Stimulated activated CD4-positive, alpha-beta T cell treated with anti-CD3 and anti-CD28 coated beads, Interleukin-15, amount 100 ng/mL, for 1 hour (primary cell): ENCODE measurements at places on chromosomes 2 and 18.
A peak's percentile ranks its signal among the peaks of the same experiment; 100 is the strongest.

GRCh38 chr2:226892729-226893128 lies 56.9 kb downstream of the RHBDD1 start:
- DNase-seq: no peak

GRCh38 chr2:62118160-62118559 lies 77.8 kb upstream of the B3GNT2 start:
- no peak for DNase-seq

DNA sequence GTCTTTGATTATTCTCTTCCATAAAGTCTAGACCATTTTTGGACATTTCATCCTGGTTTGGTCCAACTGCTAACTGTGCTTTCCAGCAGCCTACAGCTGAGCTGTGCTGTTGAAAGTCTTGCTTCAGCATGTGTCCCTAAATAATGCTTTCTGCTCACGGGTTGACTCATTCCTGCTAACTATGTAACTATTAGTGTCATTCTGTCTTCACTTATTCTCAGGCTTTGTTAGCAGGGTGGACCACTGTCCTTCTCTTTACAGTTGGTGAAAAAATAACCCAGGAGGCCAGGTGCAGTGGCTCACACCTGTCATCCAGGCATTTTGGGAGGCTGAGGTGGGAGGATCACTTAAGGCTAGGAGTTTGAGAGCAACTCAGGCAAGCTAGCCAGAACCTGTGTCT lies 8.9 kb downstream of the ADAM23 start:
- no peak for DNase-seq

- DNase-seq: no peak
These were observed 87.0 kb upstream of the CERS6 start for GRCh38 chr2:168369031-168369430.

GRCh38 chr2:40372283-40372985 lies 79.5 kb downstream of the SLC8A1 start:
- no peak for DNase-seq

- DNase-seq: no peak
These were observed 11.6 kb downstream of the TRAF3IP1 start for GRCh38 chr2:238331916-238332315.

GRCh38 chr2:233407771-233408181 lies 53.5 kb downstream of the DGKD start:
- DNase-seq: no peak

DNA sequence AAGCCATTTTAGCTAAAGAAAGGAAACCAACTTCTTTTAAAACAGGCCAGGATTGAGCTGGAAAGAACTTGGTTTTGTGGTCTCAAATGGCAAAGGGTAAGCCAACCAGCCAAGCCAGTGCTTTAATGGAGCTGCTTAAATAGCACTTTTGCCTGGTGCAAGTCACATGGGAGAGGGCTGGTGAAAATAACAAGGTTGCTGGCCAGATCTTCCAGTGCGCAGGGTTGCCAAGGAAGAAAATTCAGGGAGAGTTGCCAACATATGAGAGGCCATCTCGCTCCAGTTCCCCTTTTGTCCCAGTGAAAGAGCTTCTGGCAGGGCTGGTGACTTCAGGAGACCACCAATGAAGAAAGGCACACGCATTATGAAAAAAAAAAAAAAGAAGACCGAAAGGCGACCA lies 57.3 kb downstream of the IRS1 start:
- no peak for DNase-seq

- DNase-seq: no peak
These were observed 4.4 kb upstream of the USP40 start for GRCh38 chr2:233571001-233571400.

DNA sequence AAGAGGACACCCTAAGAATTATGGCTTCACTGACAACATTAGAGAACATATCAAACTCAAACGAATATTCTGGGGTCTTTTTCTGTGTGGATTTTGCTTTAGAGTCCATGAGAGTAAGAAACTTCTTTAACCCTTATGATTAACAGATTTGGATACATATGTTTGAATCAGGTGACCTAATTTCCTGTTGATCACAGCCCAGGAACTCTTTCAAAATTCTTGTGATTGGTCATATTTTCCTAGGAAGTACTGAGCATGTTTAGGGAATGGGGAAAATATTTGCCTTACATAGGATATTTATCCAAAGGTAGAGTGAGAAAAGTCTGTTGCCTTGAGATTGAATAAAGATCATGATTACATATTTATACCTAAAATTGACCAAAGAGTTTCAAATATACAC lies 160.0 kb downstream of the KCNH7 start:
- DNase-seq: no peak

- no peak for DNase-seq
These were observed 6.6 kb downstream of the SOCS6 start for GRCh38 chr18:70295192-70296188.

DNA sequence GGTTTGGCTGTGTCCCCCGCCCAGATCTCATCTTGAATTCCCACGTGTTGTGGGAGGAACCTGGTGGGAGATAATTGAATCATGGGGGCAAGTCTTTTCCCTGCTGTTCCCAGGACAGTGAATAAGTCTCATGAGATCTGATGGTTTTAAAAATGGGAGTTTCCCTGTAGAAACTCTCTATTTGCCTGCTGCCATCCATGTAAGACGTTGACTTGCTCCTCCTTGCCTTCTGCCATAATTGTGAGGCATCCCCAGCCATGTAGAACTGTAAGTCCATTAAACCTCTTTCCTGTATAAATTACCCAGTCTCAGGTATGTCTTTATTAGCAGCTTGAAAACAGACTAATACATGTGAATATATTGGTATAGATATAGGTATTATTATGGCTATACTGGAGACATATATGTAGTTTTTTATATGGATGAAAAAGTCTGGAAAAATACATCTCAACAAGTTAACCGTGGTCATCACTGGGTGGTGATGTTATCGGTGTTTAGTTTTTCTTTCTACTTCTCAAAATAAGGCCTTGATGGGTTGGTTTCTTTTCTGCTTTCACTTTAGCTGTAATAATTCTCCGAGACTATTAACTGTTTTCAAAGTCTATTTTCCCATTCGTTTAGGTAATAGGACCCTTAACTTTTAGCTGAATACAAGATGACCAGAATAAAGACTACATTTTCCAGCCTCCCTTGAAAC lies 39.1 kb upstream of the NCOA1 start:
- no peak for DNase-seq

GRCh38 chr18:22694954-22695353 lies 238.2 kb upstream of the RBBP8 start:
- no peak for DNase-seq

GRCh38 chr2:83143946-83144345 lies 1315.1 kb downstream of the SUCLG1 start:
- no peak for DNase-seq

- DNase-seq: no peak
These were observed 53.1 kb downstream of the FIGN start for GRCh38 chr2:163682695-163683094.

- DNase-seq: peak; percentile 9
These were observed 568 bp downstream of the TMEM131 start for GRCh38 chr2:97995026-97995733.

DNA sequence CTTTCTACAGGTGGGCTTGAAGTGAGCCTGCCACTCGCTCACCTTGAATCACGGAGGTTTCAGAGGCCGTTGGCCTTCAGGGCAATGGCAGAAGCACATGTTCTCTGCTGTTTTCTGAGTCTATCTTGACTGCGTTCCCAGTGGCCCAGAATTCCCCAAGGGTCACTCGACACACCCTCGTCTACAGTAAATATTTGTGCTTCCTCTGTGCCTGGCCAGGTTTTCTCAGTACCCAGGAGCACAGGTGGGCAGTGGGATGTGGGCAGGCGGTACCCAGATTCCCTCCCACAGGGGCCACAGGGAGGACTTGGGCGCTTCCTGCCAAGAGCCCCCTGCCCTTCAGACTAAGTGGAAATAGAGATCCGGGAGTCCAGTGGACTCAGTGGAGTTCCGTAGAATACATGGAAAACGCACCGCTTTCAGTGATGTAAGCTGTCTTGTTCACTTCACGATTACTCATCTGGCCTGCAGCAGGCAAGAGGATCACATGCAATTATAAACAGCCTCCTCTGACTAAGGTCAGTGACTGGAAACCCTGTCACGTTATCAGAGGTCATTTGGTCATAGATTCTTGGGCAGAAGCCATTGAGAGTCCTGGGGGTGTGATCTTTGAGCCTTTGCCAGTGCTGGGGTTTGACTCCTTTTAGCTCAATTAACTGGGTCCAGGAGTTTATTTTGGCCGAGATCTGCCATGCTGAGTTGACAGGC lies 179.8 kb downstream of the NEDD4L start:
- no peak for DNase-seq

GRCh38 chr2:64748561-64748960 lies 94.8 kb upstream of the SERTAD2 start:
- DNase-seq: no peak

- DNase-seq: no peak
These were observed 21.2 kb downstream of the ZSCAN30 start for GRCh38 chr18:35268821-35269220.

- DNase-seq: no peak
These were observed 235.4 kb upstream of the FANCL start for GRCh38 chr2:58476556-58476955.

- no peak for DNase-seq
These were observed 306.2 kb upstream of the ZEB2 start for GRCh38 chr2:144826105-144826504.

DNA sequence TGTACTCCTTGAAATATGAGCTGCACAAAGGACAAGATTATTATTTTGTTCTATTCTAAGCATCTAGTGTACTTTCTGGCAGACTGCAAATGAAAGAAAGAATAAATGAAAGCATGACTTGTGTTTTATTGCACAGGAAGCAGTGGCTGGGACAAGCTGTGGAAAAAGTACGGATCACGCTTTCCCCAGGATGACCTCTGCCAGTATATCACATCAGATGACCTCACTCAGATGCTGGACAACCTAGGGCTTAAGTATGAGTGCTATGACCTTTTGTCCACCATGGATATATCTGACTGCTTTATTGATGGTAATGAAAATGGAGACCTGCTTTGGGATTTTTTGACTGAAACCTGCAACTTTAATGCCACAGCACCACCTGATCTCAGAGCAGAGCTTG lies 49.4 kb downstream of the HNMT start:
- DNase-seq: no peak

GRCh38 chr18:32509111-32509510 lies 38.4 kb upstream of the GAREM1 start:
- no peak for DNase-seq

DNA sequence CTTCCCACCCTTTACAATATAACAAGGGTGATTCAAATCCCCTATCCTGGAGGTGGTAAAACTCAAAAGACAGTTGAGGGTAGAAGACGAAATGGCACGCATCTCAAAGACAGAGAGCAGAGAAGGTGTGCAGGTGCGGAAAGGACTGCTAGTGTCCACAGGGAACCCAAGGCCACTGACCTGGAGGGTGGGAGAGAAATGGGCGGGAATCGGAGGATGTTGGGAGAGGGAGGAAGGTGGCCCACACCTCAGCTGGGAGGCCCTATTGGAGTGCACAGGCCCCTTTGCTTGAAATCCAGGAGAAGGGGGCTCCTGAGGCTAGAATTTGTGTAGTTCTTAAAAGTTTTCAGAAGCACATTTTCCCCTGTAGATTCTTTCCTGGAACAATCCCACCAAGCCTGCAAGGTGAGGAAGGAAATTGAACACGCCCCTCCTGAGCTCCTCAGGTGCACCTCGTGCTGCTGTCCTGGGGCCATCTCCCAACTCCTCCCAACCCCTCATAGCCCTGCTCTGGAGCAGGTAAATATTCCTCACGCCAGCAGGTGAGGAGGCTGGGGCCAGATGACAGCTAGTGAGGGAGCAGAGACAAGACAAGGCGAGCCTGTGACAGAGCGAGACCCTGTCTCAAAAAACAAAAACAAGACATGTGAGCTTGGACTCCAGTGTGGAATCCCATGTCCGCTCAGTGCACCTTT lies 99.3 kb downstream of the MCFD2 start:
- DNase-seq: no peak

GRCh38 chr2:46645681-46646162 lies 166.4 kb downstream of the TMEM247 start:
- DNase-seq: no peak

- no peak for DNase-seq
These were observed 22.2 kb upstream of the IL1RN start for GRCh38 chr2:113105047-113105785.

DNA sequence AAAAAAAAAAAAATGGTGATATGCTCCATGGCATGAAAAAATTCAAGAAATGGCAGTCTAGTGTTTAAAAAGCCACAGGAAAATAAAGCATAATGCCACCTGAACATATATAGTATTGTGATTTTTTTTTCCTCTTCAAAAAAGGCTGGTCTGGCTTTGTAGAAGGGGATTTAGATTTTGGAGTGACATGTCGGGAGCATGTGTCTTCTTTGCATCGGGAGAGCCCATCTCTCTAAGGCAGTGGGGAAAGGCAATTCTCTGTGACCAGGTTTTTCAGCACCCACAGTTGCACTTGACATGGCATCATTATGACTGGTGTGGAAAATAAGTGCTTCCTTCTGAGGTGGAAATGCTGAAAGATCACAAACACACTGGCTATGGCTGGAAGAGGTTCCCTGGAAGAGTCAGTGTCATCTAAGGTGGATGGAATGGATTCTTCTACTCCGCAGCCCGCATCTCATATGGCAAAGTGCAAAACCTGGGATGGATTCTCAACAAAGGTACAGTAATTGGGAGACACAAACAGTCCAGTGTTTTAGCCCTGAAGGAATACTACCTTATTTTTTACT lies 172.5 kb downstream of the AGAP1 start:
- DNase-seq: no peak

DNA sequence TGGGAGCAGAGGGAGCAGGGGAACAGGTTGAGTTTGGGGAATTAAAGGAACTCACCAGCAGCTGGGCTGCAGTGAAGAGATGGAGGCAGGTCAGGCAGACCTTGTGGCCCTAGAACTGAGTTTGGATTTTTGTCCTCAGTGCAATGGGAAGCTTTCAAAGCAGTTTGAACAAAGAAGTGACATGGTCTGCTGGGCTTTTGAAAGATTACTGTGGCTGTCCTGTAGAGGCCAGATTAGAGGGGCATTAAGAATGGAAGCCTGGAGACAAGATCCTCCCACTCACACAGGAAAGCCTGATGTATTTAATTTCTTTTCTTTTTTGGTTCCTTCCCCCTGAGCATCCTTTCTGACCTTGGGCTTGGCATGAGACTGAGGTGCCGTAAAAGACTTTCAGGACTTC lies 118.1 kb upstream of the LHCGR start:
- DNase-seq: no peak

DNA sequence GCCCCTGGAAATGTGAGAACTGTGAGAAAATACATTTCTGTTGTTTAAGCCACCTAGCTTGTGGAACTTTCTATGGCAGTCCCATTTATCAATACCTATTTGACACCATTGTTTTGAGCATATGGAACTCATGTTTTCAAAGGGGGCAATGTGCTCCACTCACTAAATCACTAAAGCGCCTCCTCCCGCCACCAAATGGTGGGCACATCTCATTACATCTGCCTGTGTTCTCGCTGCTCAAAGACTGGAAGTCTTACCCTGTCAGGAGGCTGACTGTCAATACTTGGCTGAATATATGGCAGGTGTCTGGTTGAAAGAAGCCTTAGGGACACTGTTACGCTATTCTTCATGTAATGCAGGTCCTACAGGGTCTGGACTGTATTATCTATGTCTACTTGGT lies 767.7 kb downstream of the TSN start:
- DNase-seq: no peak

GRCh38 chr2:7722212-7722910 lies 805.1 kb downstream of the RNF144A start:
- DNase-seq: no peak
